ENCODE measurements at places on chromosomes 13 and 19. TPM values are rescaled to one million over a fixed set of nuclear protein-coding genes. Genes with fewer than 3 reads are reported as not detected.
A peak's percentile ranks its signal among the peaks of the same experiment; 100 is the strongest.

GRCh38 chr19:53102206-53102755, 941 bp downstream of the ZNF160 start:
- DNase-seq, result no peak

Gene SYNGR4
- not detected for total RNA-seq

- no peak for DNase-seq
Measured at GRCh38 chr19:48625891-48626327, 6.6 kb downstream of the SPHK2 start.

DNA sequence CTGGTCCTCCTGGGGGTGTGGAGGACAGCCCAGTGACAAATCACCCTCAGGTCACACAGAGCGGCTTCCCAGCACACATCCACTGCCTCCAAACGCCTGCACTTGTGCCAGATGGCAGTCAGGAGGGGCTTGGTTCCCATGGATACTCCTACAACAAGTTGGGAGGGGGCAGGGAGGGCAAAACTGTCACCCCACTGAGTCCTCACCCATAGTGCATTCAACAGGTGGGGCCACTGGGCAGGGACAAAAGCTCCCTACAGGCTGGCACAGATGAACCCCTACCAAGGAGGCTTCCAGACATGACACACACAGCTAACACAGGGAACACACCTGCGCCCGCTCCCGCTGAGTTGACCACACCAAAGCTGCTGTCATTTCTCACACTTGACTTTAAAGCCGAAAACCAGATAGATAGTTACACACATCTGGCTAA, 120.5 kb downstream of the STK24 start:
- peak; percentile 65 for DNase-seq

GRCh38 chr13:113398963-113399754, 35.2 kb upstream of the GRTP1 start:
- peak; percentile 95 for DNase-seq

- DNase-seq, result no peak
Measured at GRCh38 chr13:51895906-51896888, 34.4 kb downstream of the CCDC70 start.

- DNase-seq, result no peak
Measured at GRCh38 chr13:21149568-21149967, 26.8 kb downstream of the SKA3 start.

DNA sequence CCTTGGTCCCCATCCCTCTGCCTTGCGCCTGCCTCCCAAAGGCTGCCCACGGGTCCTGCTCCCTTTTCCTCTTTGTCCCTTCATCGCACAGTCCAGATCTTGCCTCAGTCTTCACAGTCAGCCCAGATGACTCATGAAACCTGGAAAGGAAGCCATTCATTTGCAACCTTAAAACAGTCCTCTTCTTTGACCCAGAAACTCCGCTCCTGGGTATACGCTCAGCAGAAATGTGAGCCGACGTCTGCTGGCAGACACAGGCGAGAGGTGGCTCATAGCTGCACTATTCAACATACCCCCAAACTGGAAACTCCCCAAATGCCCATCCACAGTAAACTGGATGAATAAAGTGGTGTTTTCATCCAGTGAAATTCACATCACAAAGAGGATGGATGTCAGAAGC, 13.6 kb upstream of the PEPD start:
- no peak for DNase-seq

DNA sequence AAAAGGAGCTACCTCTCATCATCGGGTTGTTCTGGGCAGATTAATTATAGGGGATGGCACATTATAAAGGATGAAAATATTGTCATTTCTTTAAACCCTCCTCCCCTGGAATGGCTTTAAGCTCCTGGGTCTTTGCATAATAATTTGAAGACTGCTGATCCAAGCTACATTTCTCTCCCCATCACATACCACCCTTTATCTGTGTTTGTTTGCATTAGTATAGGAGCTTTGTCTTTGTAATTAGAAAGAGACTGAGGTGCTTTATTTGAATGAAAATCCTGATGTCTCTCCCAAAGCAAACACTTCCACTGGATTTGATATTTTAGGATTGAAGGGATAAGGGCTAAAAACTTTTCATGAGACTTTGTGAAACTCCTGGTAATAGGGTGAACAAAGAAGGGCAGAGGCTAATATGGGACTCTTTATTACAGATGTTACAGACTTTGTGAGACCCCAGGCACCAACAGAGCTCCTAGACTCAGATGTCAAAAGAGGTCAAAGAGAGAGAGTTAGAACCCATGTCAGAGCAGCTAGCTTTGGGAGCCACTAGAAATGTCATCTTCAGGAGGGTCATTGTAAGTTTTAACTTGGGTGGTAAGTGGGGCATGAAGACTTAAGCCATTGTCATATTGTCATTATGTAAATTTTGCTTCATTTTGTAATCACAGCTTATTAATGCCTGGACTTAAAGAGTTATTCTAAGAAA, 75.3 kb upstream of the RXFP2 start:
- DNase-seq, result no peak

GRCh38 chr19:10431254-10431942, 11.1 kb downstream of the PDE4A start:
- no peak for DNase-seq

DNA sequence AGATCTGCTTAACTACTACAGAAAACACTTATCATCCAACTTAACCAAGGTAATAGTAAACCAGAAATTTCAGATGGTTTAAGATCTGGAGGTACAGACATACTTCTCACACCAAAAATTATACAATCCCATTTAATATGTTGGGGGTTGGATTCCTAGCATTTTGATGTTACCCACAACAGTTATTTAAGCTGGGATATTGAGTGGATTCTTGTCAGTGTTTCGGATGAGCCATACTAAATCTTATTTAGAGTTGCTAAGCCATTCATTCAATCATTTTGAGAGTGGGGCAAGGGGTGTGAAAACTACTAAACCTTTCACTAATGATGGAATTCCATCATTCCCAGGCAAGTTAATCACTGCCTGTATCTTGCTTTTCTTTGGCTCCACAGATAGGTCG, 40.6 kb downstream of the KATNAL1 start:
- no peak for DNase-seq

GRCh38 chr19:54298357-54299125, 14.4 kb downstream of the LILRA5 start:
- DNase-seq, result no peak

GRCh38 chr19:10864538-10864899, 6.8 kb upstream of the CARM1 start:
- DNase-seq, result no peak
